MCF 10A (cell line): ENCODE measurements at places on chromosomes 6 and 20. TPM values are rescaled to one million over a fixed set of nuclear protein-coding genes. Genes with fewer than 3 reads are reported as not detected.

GRCh38 chr6:57432919-57433684, 115.7 kb downstream of the PRIM2 start:
- DNase-seq, result no peak
- no peaks in the 10 kb centered on the region for H3K36me3 ChIP-seq
- peaks cover 9% of the 10 kb centered on the region for H3K4me1 ChIP-seq
- no peak overlapping the region for H3K4me3 ChIP-seq
- peak overlapping the region; percentile 78 for H3K27ac ChIP-seq

GRCh38 chr20:14189794-14190402, 147.5 kb downstream of the FLRT3 start:
- H3K27me3 ChIP-seq, result no peaks in the 10 kb centered on the region
- H3K36me3 ChIP-seq, result no peaks in the 10 kb centered on the region
- H3K4me3 ChIP-seq, result no peak overlapping the region
- no peak overlapping the region for H3K27ac ChIP-seq
- peak; percentile 61 for DNase-seq
- peaks cover 11% of the 10 kb centered on the region for H3K4me1 ChIP-seq

- H3K36me3 ChIP-seq, result no peaks in the 10 kb centered on the region
- H3K27ac ChIP-seq, result no peak overlapping the region
- peaks cover 45% of the 10 kb centered on the region for H3K27me3 ChIP-seq
- H3K4me3 ChIP-seq, result no peak overlapping the region
- H3K4me1 ChIP-seq, result no peaks in the 10 kb centered on the region
Observed at GRCh38 chr6:115770851-115771250, 289.8 kb downstream of the FRK start.

The ADGB gene
- total RNA-seq, result not detected in 2 replicates

The OR12D3 gene
- not detected in 2 replicates for total RNA-seq

DNA sequence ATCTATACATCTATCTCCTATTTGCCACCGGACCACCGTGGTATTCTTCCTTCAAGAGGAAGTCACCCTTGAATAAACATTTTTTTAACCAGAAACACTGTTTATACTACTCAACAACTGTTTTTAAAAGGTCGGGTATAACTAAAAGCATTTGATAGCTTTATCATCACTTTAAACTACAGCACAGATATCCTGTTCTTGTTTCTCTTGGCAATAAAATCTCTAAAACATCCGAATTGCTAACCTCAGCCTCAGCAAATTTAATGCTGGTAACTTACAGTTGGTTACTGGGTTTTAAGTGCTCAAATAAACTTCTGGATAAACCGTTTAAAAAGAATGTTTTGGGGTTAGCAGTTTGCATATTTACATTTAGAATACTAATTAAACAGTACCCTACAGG, 20.4 kb downstream of the ZUP1 start:
- no peaks in the 10 kb centered on the region for H3K27me3 ChIP-seq
- peaks cover 6% of the 10 kb centered on the region for H3K4me1 ChIP-seq
- no peak for DNase-seq
- H3K27ac ChIP-seq, result no peak overlapping the region
- peaks cover 37% of the 10 kb centered on the region for H3K36me3 ChIP-seq
- no peak overlapping the region for H3K4me3 ChIP-seq

DNA sequence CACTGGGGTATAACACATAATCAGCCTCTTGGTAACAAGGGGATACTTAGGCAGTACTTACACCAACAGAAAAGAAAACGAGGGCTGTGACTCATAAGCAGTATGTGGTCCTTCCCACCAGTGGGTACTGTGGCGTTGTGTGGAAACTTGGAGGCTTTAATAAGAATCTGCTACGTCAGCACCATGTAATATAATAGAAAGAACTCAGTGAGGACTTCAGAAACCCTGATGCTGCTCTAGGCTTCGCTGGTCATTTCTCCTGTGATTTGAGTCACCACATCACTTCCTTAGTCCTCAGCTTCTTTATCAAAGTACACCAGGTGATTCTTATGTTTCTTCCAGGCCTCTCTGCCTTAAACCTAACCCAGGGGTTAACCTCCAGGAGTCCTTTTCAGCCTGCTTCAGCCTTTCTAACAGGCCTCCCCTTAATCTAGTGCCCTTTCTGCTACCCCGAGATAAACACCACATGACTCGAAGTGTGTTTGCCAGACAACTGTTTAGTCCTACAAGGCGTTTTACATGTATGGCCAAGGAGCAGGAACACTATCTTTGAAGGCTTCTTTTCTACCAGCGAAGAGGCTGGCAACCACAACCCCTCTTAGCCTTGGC, 68.5 kb downstream of the FYN start:
- no peaks in the 10 kb centered on the region for H3K27me3 ChIP-seq
- no peaks in the 10 kb centered on the region for H3K4me1 ChIP-seq
- H3K36me3 ChIP-seq, result no peaks in the 10 kb centered on the region

DNA sequence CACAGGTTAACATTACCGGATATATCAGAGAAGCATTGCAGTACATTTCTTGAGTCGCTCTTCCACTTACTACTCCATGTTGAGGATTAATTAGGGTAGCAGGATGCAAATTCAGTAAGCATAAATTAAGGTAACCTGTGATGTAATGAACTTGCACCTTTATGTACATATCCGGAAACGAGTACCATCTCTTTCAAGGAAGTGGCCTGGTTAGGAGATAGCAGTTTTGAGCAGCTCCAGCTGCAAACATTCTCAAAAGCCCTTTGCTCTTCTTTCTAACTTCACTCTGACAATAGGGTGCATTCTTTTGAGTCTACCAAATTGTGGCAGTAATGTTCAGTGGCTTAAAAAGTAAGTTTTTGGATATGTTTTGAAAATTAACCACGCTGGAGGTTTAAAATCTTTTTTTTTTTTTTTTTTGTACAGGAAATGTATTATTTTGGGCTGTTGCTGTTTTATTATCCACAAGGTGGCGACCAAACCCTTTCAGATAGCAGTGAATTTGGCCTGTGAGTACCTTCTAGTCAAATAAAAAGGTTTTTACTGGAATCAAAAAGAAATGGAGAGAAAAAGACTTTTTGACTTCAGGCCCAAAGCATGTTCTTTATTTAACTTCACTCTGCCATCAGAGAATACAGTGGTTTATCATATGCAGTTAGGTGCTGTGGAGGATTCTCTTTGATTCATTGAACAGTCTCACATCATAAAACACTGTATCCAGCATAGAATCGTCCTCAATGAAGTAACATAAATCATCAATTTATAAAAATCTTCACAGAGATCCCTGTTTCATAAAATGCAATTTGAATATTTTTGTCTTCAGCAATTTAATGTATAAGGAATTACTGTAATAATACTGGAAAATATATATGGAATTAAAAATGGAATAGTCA, 8.9 kb downstream of the FAM217B start:
- H3K4me3 ChIP-seq, result no peak overlapping the region
- DNase-seq, result peak; percentile 71
- H3K27me3 ChIP-seq, result no peaks in the 10 kb centered on the region
- H3K36me3 ChIP-seq, result peaks cover 10% of the 10 kb centered on the region
- no peak overlapping the region for H3K27ac ChIP-seq

GRCh38 chr6:155417454-155417853, 38.2 kb downstream of the NOX3 start:
- H3K27me3 ChIP-seq, result no peaks in the 10 kb centered on the region
- no peaks in the 10 kb centered on the region for H3K36me3 ChIP-seq
- peak overlapping the region; percentile 47 for H3K4me3 ChIP-seq
- peaks cover 18% of the 10 kb centered on the region for H3K4me1 ChIP-seq

GRCh38 chr6:44820759-44821158, 433.3 kb downstream of the CDC5L start:
- no peak overlapping the region for H3K27ac ChIP-seq
- no peak overlapping the region for H3K4me3 ChIP-seq
- peaks cover 8% of the 10 kb centered on the region for H3K4me1 ChIP-seq
- H3K27me3 ChIP-seq, result no peaks in the 10 kb centered on the region
- H3K36me3 ChIP-seq, result no peaks in the 10 kb centered on the region

- no peak overlapping the region for H3K4me3 ChIP-seq
- H3K4me1 ChIP-seq, result peaks cover 12% of the 10 kb centered on the region
- peaks cover 12% of the 10 kb centered on the region for H3K27me3 ChIP-seq
- H3K27ac ChIP-seq, result no peak overlapping the region
Observed at GRCh38 chr6:33822575-33823395, 19.0 kb upstream of the MLN start.
